ENCODE measurements at places on chromosomes 5 and 9. TPM values are rescaled to one million over a fixed set of nuclear protein-coding genes. Genes with fewer than 3 reads are reported as not detected.

Gene TNFSF15
- total RNA-seq: 0.23 TPM

Gene MTX3
- 24.5 TPM for total RNA-seq

Gene GRIA1
- total RNA-seq: 141 TPM

Gene GRIN3A
- 46.8 TPM for total RNA-seq

Gene DBH
- under 0.01 TPM for total RNA-seq

Gene SLC44A1
- 44.5 TPM for total RNA-seq

Gene GCNT1
- total RNA-seq: 3.9 TPM

Gene FAF2
- total RNA-seq: 42.7 TPM

Gene TSSK1B
- not detected for total RNA-seq

Gene COL23A1
- total RNA-seq: 4.2 TPM

Gene CEL
- 0.46 TPM for total RNA-seq

Gene ANGPTL2
- total RNA-seq: 4.2 TPM

Gene OR5C1
- not detected for total RNA-seq

Gene PLCXD3
- 23.5 TPM for total RNA-seq

Gene GRM6
- total RNA-seq: 0.23 TPM

Gene RAB24
- 15.2 TPM for total RNA-seq

Gene LRRC19
- total RNA-seq: not detected

Gene ALDH1A1
- 20.8 TPM for total RNA-seq

Gene GALT
- 42.7 TPM for total RNA-seq

Gene HTR1A
- total RNA-seq: 5.5 TPM

Gene TXNDC8
- not detected for total RNA-seq

Gene IFNK
- not detected for total RNA-seq

Gene PRRC1
- total RNA-seq: 34.1 TPM

Gene GABRB2
- 117 TPM for total RNA-seq

Gene PTPRD
- total RNA-seq: 248 TPM

All from diencephalon (tissue), 1 donor.